ENCODE measurements at places on chromosomes 1 and 21.
A peak's percentile ranks its signal among the peaks of the same experiment; 100 is the strongest.

- ATAC-seq, result peak; percentile 28
Measured at GRCh38 chr1:86507935-86508582, 38.8 kb upstream of the CLCA4 start.

- ATAC-seq, result no peak
Measured at GRCh38 chr1:226962421-226963391, 22.6 kb downstream of the COQ8A start.

- ATAC-seq, result no peak
Measured at GRCh38 chr1:201779351-201779880, 49.5 kb upstream of the IPO9 start.

GRCh38 chr1:93607814-93608186 lies 73.8 kb downstream of the BCAR3 start:
- peak; percentile 90 for ATAC-seq

GRCh38 chr1:13749543-13750341 lies 49.8 kb downstream of the PRDM2 start:
- ATAC-seq, result peak; percentile 14

DNA sequence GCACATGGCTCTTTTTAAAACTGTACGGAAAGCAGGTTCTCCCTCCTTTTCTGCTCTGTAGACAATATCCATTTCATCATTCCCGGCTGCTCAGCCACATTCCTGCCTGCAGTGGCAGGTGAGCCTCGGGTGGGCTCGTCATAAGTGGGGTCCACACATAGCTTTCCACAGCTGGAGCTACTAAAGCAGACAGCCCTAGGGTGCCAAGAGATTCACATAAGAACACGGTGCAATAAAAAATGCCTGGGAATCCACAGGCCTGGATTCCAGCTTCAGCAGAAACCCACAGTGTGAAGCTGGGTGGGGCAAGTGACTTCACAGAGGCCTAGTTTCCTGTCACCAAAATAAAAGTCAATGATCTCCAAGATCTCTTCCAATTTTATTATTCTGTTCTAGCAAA lies 96.4 kb downstream of the MIS18A start:
- ATAC-seq, result no peak

DNA sequence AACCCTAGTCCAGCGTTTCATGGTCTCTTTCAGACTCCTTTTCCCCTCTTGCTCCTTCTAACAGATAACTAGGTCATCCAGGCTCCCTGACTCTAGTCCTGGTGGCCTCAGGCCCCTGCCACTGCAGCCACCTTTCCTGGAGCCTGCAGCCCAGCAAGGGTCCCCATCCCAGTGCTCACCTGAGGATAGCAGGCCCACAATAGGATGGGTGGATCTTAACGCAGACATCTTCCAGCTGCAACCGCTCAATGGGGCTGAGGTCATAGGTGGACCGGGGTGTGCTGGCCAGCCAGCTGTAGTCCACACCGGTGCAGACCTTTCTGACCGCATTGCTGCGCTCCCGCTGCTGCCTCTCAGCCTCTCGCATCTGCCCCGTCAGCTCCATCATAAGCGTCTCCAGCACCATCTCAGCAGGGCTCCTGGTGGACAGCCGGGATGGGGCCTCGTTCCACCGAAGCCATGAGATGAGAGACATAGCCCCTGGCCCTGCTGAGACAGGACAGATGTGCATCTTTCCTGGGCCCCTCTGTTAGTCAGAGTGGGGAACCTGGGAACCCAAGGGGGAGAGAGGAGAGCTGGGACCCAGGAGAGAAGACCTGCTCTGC lies 10.9 kb downstream of the RD3 start:
- ATAC-seq, result no peak

GRCh38 chr1:116403496-116404136 lies 30.6 kb downstream of the ATP1A1 start:
- ATAC-seq, result no peak

GRCh38 chr1:191049781-191050180 lies 572.1 kb upstream of the BRINP3 start:
- no peak for ATAC-seq

DNA sequence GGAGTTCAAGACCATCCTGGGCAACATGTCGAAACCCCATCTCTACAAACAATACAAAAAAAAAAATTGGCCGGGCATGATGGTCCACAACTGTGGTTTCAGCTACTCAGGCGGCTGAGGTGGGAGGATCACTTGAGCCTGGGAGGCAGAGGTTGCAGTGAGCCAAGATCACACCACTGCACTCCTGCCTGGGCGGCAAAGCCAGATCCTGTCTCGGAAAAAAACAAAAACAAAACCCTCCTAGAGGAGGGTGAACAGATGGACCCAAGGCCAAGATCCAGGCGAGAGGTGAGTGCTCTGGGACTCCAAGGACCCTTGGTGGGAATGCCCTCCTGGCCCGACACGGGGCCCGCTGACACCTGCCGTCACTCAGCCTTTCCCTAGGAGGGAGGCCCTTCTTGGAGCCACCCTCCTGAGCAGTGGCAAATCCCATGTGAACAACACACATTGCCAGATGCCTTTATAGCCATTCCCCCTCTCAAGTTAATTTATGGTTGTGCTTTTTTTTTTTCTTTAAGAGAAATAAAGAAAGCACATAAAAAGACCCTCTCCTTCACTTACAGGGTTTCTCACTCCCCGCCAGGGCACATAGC lies 380 bp downstream of the TFF2 start:
- ATAC-seq, result no peak

- ATAC-seq, result no peak
Measured at GRCh38 chr1:170634824-170635410, 29.0 kb upstream of the PRRX1 start.

DNA sequence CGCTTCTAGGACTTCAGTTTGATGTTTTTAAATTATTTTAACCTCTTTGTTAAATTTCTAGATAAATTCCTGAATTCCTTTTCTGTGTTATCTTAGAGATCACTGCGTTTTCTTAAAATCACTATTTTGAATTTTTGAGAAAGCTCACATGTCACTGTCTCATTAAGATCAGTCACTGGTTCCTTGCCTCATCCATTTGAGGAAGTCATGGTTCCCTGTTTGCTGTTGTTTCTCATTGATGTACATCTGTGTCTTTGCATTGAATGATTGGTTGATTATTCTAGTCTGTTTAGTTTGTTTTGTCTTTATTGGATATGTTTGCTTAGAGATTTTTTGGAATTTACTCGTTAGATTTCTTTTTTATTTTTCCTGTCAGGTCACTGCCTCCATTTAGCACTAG lies 50.1 kb downstream of the CRP start:
- ATAC-seq, result no peak

DNA sequence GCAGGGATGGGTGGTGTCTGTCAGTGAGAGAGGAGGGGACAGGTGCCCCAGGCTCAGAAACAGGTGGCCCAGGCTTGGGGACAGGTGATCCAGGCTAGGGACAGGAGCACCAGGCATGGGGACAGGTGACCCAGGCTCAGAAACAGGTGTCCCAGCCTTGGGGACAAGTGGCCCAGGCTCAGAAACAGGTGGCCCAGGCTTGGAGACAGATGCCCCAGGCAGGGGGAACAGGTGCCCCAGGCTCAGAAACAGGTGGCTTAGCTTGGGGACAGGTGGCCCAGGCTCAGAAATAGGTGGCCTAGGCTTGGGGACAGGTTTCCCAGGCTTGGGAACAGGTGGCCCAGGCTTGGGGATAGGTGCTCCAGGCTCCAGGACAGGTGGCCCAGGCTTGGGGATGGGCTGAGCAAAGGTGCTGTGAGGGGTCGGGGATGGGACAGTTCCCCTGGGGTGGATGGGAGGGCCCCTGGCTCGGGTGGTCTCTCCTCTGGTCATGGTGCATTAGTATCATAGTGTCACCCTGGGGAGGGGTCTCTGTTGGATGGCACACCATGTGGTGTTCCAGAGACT lies 87.7 kb upstream of the C1orf174 start:
- no peak for ATAC-seq

DNA sequence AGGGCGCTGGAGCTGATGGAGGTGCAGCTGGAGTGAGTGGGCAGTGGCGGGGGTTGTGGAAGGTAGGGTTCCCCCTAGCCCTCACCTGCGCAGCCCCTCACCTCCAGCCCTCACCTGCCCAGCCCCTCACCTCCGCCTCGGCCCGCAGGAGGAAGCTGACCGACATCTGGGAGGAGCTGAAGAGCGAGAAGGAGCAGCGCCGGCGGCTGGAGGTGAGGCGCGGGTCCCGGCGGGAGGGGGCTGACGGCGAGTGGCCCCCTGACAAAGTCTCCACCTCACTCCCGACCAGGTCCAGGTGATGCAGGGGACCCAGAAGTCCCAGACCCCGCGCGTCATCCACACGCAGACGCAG lies 2.7 kb downstream of the EVA1B start:
- ATAC-seq, result no peak

DNA sequence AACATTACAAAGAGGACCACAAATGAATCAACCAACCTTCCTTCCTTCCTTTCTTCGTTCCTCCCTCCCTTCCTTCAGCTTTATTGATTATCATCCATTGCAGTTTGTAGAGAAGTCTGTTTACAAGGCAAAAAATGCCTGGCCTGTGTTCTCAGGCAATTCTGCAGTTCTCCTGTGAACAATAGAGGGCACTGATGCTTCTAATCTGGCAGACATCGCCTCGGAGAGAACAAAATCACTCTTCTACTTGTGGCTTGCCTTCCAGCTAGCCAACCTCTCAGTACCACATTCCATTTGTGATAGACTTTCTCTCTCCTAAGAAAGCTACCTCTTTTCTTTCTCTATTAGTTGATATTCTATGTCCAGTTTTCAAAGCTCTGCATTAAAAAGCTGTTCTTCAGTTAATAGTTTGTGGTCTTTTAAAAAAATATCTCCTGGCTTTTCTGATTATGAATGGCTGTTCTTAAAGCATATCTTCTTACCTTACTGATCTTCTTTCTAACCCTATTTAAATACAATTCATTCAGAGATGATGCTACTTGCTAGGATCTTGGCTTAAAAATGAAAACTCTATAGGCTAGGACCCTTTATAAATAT lies 26.9 kb upstream of the ESRRG start:
- ATAC-seq, result no peak

GRCh38 chr21:16145479-16145878 lies 415.7 kb downstream of the USP25 start:
- no peak for ATAC-seq

GRCh38 chr21:15020797-15021196 lies 44.0 kb downstream of the NRIP1 start:
- no peak for ATAC-seq

DNA sequence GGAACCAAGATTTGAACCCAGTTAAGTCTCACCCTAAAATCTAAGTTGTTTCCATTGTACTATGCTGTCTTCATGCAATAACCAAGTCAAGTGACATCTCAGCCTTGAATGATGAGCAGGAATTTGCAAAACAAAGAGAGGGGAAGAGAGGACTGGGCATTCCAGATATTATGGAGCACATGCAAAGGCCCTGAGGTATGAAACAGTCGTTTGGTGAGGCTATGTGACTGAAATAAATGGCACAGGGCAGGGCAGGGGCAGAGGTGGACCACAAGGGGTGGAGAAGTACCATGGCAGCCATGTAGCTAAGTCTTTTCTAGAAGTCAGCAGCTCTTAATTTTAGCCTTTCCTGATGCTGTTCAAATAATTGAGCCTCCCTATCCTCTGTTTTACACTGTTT lies 37.6 kb upstream of the RAP1A start:
- ATAC-seq, result no peak

DNA sequence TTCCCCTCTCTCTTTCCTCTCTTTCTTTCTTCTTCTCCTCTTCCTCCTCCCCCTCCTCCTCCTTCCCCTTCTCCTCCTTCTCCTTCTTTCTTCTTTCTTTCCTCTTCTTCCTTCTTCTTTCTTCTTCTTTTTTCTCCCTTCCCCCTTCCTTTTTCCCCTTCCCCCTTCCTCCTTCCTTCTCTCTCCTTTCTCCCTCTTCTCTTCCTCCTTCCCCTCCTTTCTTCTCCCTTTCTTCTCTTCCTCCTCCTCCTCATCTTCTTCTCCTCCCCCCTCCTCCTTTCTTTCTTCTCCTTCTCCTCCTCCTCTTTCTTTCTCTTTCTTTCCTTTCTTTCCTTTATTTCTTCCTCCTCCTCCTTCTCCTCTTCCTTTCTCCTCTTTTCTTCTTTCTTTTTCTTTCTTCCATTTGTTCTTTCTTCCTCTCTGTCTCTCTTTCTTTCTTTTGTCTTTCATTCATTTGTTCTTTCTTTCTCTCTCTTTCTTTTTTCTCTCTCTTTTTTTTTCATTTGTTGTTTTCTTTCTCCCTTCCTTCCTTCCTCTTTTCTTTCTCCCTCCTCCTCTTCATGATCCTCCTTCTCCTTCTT lies 26.5 kb downstream of the HRNR start:
- no peak for ATAC-seq

GRCh38 chr1:29259802-29260441 lies 23.6 kb downstream of the PTPRU start:
- peak; percentile 46 for ATAC-seq

DNA sequence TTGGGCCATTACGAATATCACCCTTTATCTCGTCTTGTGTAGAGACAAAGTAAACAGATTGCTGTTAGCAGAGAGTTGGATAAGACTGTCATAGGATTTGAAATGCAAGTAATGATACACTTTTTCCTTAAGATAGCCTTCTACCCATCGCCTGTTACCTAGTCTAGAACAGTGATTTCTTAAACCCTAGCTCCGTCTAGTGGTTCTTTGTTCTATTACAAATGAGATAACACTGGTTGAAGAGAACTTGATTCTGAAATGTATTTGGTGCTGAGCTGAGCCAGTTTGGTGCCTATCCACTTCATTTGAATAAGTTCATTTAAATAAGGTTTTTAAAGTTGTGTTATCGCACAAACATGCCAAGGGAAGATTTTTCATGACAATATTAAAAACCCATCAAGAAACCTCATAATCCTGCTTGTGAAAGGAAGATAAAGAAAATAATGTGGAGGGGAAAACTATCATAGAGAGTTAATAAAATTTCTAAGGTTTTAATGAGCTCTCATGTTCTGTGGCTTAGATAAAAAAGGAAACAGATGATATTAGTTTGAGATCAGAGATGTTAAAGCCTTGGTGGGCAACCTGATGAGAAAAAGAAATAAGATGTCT lies 1.5 kb upstream of the KCNH1 start:
- ATAC-seq, result peak; percentile 14

DNA sequence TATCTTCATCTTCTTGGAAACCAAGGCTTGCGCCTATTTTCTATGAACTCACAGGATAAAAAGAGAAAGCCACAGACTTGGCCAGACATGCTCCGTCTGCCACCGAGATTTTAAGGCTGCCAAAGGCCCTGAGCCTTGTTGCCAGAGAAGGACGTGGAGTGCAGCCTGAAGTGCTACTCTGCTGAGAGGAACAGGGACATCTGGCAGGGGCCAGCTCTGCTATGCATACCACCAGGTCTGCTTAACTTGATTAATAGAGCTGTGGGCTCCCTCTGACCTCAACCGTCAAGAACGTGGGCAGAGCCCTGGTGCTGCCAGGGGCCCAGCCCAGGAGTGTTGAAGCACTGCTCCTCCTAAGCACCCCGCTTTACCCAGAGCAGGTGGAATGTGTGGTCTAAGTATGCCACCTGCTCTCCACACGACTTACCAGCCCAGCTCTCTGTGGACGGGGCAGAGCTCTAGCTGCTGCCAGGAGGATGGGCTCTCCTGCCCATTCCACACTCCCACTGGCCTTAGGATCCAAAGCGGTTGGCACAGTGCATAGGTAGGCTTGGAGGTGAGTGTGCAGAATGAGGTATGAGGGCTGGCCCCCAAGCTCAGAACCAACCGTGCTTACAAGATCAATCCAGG lies 10.6 kb downstream of the HCRTR1 start:
- no peak for ATAC-seq

GRCh38 chr1:247415423-247416361 lies at the start of gene NLRP3:
TSS of gene NLRP3 (plus strand) at chr1:247416173. CDS start at chr1:247418801, 2,628 bp downstream.
- peak; percentile 46 for ATAC-seq
